Hematopoietic multipotent progenitor cell treated with erythropoietin and hydrocortisone succinate and interleukin-3 and kit ligand, for 6 days (in vitro differentiated cells): ENCODE measurements at places on chromosomes 11 and 22.

GRCh38 chr11:14075118-14076078, 112.9 kb downstream of the SPON1 start:
- DNase-seq, result peak; percentile 7

GRCh38 chr11:57103899-57104605, 77.7 kb upstream of the LRRC55 start:
- DNase-seq, result no peak

DNA sequence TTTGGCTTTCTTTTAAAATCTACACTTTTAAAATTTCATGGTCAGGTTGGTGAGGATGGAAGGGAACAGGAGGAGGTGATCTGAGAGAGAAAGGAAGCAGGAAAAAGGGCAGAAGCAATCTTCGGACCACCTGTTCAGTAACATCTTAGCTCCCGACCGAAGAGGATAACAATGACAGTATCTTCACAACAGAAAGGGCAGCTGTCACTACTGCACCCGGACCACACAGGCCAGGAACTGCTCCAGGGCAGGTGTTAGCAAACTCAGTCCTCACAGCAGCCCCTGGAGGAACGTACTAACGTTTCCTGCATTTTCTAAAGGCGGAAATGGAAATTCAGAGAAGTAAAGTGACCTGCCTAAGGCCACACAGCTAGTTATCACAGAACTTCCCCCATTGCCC, 16.8 kb downstream of the PTPN5 start:
- DNase-seq, result no peak

GRCh38 chr22:46522797-46523196, 14.6 kb downstream of the CELSR1 start:
- DNase-seq, result no peak

GRCh38 chr22:39917776-39918495, 17.1 kb downstream of the GRAP2 start:
- DNase-seq, result peak; percentile 76

DNA sequence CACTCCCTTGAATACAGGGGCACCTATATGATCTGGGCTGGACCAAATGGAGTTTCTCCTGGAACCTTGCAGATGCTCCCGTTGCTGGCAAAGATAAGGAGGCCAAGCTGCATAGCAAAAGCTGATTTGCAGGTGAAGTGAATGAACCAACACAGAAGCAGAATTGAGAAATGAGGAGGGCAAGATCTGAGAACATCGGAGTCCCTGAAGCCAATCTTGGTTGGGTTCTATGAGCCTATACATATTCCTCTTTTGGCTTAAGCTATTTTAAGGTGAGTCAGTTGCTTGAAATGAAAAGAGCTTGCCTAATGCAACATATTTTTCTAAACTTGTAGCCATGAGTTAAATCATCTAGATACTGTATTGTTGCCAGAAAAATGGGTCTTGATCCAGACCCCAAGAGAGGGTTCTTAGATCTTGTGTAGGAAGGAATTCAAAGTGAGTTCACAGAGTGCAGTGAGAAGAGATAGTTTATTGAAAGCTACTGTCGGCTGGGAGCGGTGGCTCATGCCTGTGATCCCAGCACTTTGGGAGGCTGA, 23.5 kb downstream of the WEE1 start:
- no peak for DNase-seq

GRCh38 chr11:117969160-117969991, 16.8 kb upstream of the IL10RA start:
- no peak for DNase-seq

DNA sequence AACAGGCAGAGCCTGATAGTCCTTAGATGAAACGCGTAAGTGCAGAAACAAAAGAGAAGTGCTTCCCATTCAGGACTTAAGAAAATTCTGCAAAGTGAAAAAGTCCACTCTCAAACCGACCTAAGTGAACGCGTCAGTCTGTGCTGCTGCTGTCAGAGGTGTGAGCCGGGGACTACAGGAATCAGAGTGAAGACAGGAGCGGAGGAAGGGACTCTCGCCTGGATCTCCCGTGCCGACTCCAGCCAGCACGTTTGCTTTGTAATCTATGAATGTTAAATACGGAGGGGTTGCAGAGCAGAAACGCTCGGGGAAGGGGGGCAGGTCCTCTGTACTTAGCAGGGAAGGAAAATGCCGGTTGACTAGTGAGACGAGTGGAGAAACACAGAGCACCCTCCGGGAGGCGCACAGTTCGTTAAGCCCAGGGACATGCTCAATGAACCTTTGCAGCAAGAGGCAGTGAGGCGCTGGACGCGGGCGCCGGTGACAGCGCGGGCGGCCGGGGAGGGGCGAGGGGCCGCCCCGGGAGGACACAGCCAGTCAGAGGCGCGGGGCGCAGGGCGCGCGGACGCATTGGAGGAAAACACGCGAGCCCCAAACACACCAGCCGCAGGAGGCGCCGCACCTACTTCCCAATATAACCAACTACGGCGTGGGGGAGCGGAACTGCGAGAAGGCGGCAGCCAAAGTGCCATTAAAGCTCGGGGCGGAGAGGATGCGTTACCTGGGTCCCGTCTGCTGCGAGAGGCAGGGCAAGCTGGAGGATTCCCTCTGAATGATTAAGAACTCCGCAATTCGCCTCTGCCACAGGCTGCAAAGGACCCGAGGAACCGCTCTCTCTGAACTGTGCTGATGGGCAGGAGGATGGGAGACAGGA, at the start of gene CNTN5:
Gene CNTN5 (plus strand): TSS at position 598 of the 874 bp plus-strand sequence.
- peak; percentile 32 for DNase-seq

DNA sequence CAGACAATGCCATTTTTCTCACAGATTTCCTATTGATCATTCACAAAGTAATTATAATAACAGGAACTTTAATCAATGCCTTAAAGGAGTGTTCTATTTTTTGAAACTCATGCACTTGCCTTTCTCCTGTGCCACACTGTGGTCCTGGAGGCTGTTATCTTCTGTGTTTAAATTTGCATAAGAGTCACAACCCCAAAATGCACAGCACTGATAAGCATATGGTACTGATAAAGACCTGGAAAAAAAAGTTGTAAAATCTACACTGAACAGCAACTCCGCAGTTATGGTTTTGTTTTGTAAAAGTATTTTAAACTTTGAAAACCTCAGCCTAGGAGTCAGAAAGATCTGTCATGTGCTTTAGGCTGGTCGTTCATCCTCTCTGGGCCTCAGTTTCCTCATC, 9.1 kb upstream of the CCDC34 start:
- peak; percentile 89 for DNase-seq

DNA sequence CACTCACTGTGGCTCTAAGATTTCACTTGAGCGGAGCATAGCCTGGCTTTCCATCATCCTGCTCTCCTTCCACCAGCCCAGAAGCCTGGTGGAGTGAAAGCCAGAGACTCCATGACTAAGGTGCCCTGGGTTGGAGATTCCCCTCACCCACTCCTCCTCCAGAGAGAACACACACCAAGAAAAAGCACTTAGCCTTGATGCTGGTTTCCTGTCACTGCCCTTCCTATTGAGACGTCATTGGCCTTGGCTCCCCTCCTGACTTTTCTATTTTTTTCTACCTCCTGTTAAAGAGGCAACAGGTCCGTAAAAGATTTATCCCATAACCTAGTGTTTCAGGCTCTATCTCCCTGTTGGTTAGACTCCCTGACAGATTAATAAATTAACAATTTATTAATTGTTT, 38.5 kb upstream of the APLNR start:
- DNase-seq, result no peak
